CD4-positive, alpha-beta T cell treated with Interleukin-10 for 1 hour (primary cell): ENCODE measurements at places on chromosomes 4 and X.

DNA sequence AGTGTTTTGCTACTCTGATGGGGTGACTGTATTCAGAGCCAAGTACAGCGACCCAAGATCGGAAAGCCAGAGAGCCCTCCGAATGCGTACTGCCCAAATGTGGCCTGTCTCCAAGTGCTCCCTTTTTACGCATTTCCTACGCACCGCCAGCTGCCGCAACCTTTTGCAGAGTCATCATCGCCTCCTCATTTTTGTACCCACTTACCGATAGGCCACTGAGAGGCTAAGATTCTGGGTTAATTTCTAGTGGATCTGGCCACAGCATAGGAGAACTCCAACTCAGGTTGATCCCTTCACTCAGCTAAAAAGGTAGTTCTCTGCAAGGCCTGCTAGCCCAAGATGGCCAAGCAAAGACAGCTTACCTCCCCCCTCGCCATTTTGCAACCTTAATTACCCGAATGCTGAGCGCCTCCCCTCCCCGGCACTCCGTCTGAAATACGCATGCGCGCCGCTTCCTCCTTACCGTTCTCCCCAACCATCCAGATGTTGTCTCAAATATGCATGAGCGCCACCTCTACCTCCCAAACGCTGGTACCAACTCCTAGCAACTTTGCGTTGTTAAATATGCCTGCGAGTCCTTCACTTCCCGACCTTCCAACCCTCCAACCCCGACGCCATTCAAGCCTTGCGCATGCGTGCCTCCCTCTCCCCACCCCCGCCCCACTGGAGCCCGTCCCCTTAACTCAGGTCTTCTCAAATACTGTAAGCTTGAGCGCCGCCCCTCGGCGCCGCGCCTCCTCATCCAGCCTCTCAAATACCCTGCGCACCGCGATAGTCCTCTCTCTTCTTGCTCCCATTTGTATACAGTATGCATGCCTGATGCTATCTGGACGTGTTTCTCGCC, 11.8 kb upstream of the ZCCHC13 start:
- DNase-seq = peak; percentile 86

- DNase-seq = no peak
Observed at GRCh38 chrX:26219351-26219750, 3.4 kb downstream of the MAGEB5 start.

- no peak for DNase-seq
Observed at GRCh38 chr4:86484241-86484640, 109.9 kb upstream of the PTPN13 start.

- DNase-seq = no peak
Observed at GRCh38 chr4:47519239-47519883, 34.3 kb downstream of the ATP10D start.

- DNase-seq = no peak
Observed at GRCh38 chrX:35017284-35017683, 74.7 kb downstream of the FAM47B start.
